ENCODE measurements at places on chromosomes 2 and 18.

- no peak for DNase-seq
Measured at GRCh38 chr2:30958918-30959265, 151.6 kb upstream of the CAPN13 start.

- DNase-seq = no peak
Measured at GRCh38 chr18:3513481-3513880, 63.5 kb downstream of the TGIF1 start.

GRCh38 chr18:53135654-53136053, 795.7 kb downstream of the DCC start:
- no peak for DNase-seq

DNA sequence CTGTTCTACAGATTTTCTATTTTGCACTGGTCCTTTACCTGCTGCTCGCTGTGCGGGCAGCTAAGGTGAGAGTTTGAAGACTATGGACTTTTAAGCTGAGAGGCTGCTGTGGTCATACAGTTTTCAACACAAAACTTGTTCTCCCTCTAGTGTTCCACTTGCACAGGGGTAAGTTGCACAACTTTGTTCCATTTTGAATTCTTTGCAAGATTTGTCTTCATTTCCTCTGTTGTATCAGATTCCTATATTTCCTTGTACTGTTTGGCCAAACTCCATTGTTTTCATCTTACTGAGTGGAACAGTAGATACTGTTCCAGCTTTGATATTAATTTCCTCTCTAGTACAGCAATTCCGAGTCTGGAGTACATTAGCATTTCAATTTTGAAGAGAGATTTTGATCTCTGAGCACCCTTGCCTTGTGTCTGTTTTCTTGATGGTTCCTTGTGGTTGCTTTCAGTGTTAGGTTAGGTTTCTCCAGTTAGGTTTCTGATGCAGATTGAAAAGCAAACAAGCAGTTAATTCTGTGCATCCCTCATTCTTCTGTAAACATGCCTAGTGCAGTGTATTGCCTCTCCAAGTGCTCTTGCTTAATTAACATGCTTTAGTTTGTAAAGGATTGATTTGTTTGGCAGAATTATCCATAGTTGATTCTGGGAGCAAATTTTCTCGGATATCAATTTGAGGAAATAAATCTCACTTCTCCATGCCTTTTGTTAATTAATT, 188.8 kb downstream of the PTPRM start:
- no peak for DNase-seq

DNA sequence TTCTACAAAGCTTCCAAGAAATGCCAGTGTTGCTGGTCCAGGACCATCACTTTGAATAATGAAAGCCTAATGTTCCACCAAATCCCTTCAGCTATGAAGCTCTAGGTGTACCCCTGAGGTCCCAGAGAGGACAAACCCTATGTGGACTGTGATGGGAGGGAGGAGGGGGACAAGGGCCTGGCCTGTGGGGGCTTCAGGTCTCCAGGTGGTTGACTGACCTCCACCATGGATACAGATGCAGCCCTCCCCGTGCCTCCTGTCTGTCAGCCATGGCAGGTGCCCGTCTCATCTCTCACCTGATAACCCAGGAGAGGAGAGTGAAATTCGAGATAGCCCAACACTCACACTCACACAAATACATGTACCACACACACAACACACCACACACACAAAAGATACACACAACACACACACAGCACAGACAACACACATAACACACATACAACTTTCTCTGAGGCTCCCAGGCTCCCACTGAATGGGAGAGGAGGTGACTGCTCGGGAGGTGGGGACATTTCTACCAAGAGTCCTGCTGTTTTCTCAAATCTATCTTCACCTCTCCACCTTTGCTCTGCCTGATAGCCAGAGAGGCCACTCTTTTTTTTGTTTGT, 12.8 kb upstream of the RHOB start:
- DNase-seq = no peak

All from NCI-H146 (cell line).